Stomach (tissue), 19 donors: ENCODE measurements at places on chromosomes 11 and 22. TPM values are rescaled to one million over a fixed set of nuclear protein-coding genes. Genes with fewer than 3 reads are reported as not detected.

The MISFA gene
- polyA plus RNA-seq, result 1.3 TPM

The CRYBB3 gene
- polyA plus RNA-seq, result 0.33 TPM

The MYO18B gene
- polyA plus RNA-seq, result 0.31 TPM

The KCTD14 gene
- 13.3 TPM for polyA plus RNA-seq

The NARS2 gene
- 13.8 TPM for polyA plus RNA-seq

The SCO2 gene
- 1.9 TPM for polyA plus RNA-seq

The LDHAL6A gene
- not detected for polyA plus RNA-seq

The SGSM1 gene
- 0.68 TPM for polyA plus RNA-seq

The PPP1CA gene
- 109 TPM for polyA plus RNA-seq

The OR51B5 gene
- not detected for polyA plus RNA-seq

The ASCL2 gene
- polyA plus RNA-seq, result 1.8 TPM

The CLMP gene
- 13.5 TPM for polyA plus RNA-seq

The SYT13 gene
- 1.7 TPM for polyA plus RNA-seq

The PATE4 gene
- not detected for polyA plus RNA-seq

The CREB3L1 gene
- 39.4 TPM for polyA plus RNA-seq

The OR5B21 gene
- not detected for polyA plus RNA-seq

The MYBPC3 gene
- 3.4 TPM for polyA plus RNA-seq

The CWC15 gene
- polyA plus RNA-seq, result 88.9 TPM

The SHANK3 gene
- 5.4 TPM for polyA plus RNA-seq

The C11orf65 gene
- 1.1 TPM for polyA plus RNA-seq

The FXYD2 gene
- 4.0 TPM for polyA plus RNA-seq

The MIAT gene
- 0.38 TPM for polyA plus RNA-seq

The SMCO4 gene
- 61.9 TPM for polyA plus RNA-seq

The KCNK4 gene
- polyA plus RNA-seq, result not detected

The CRYBB2 gene
- polyA plus RNA-seq, result 0.53 TPM

The MYEOV gene
- polyA plus RNA-seq, result 5.3 TPM

The EHF gene
- polyA plus RNA-seq, result 15.5 TPM

The PTPN5 gene
- polyA plus RNA-seq, result 0.38 TPM

The SEC14L2 gene
- 10.3 TPM for polyA plus RNA-seq

The KCTD21 gene
- 3.7 TPM for polyA plus RNA-seq

The OR5A1 gene
- polyA plus RNA-seq, result not detected

The SHISAL1 gene
- polyA plus RNA-seq, result 0.43 TPM

The OR8D4 gene
- polyA plus RNA-seq, result not detected

The OR5P2 gene
- polyA plus RNA-seq, result not detected
